Stimulated activated CD8-positive, alpha-beta memory T cell treated with anti-CD3 and anti-CD28 coated beads, Interleukin-7, amount 100 ng/mL, for 24 hours (primary cell): ENCODE measurements at places on chromosomes 6 and 20.

GRCh38 chr6:122268394-122268793 is 131.1 kb upstream of the HSF2 start:
- DNase-seq, result no peak

- DNase-seq, result no peak
Measured at GRCh38 chr6:7921046-7921445, 10.5 kb upstream of the TXNDC5 start.

DNA sequence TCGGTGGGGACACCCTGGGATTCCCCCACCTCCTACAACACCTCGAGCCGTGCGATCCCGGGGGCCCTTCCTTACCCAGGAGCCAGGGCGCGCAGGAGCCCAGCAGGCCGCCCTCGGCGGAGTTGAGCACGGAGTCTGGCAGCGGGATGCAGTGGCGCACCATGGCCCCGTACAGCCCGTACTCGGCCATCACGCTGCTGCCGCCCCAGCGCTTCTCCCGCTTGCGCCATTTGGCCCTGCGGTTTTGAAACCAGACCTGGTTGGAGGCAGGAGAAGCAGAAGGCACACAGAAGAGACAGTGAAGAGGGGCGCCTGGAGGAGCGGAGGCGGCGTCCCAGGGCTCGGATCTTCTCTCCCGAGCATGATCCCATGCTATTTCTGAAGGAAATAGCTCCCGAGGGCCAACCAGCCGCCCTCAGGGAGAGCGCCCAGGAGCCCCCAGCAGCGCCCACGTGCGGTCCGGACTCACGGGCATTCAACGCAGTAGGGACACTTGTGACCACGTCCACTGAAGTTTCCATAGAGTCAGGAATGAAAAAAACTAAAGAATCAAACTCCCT is 4.3 kb downstream of the VSX1 start:
- DNase-seq, result no peak

DNA sequence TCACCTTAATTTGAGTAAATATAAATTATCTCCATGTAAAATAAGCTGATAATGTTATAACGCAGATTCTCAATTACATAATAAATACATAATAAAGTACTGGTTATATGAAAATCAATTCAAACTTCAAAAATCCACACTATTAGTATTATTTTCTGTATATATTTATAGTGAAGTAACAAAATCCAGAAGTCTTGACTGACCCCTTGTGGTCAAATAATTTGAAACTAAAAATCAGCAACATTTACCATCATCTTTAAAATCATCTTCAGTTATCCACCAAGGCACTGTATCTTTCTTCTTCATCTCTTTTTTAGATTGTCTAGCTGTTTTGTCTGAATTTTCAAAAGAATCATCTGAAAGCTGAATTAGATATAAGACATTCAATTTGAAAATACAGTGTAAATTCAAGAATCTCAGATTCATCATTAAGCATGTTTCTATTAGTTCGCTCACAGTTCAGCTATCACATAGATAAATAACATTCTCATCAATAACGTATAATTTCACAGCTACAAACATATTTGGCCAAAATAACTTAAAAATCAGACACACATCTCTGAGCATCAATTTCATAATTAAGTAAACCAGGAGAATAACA is 6.5 kb downstream of the CEP162 start:
- no peak for DNase-seq

DNA sequence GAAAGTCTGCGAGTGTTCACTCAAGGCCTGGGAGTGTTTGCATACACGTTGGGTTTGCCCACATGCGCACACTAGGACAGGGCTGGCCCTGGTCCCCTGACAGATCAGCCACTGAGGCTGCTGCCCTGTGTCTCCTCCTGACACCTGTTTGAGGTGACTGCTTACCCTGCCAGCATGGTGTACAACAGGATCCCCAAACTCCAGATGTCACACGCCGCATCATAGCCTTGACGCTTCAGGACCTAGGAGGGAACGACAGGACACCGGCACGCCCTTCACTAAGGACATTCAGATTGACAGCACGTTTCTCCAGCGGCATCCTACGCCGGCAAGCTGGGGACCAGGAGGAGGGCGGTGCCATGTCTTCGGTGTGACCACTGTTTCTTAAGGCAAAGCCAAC is 37.0 kb upstream of the MPC1 start:
- no peak for DNase-seq

DNA sequence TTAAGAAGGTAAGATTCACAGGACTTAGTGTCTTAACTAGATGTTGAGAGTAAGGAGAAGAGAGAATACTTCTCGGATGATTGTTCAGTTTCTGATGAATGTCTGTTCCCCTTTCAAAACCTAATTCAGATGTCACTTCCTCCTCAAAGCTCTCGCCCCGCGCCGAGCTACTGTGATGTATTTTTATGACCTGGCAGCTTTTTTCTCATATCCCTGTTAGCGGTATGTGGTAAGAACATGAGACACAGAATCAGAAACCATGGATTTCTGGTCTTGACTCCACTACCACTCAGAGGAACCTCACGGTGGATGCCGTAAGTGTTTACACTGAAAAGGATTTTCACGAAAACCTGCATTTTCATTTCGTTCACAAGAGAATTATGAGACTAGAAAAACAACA is 48.4 kb downstream of the CEP43 start:
- DNase-seq, result peak; percentile 12

DNA sequence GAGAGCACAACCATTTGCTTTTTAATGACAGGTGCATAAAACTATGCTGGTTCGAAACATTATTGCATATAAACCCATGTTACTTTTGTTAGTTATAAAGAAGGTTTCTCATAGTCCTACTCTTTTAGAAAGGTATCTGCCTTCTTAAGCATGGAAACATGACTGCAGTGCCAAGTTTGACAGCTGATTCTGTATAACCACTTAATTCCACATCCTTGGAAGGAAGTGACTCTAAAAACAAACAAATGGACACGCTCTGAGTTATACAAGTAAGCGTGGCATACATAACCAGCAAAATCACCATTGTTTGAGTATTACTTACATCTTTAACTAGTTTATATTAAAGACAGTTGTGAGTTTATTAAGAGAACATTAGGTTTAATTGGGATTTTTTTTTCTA is 125.0 kb upstream of the HDGFL1 start:
- DNase-seq, result no peak

DNA sequence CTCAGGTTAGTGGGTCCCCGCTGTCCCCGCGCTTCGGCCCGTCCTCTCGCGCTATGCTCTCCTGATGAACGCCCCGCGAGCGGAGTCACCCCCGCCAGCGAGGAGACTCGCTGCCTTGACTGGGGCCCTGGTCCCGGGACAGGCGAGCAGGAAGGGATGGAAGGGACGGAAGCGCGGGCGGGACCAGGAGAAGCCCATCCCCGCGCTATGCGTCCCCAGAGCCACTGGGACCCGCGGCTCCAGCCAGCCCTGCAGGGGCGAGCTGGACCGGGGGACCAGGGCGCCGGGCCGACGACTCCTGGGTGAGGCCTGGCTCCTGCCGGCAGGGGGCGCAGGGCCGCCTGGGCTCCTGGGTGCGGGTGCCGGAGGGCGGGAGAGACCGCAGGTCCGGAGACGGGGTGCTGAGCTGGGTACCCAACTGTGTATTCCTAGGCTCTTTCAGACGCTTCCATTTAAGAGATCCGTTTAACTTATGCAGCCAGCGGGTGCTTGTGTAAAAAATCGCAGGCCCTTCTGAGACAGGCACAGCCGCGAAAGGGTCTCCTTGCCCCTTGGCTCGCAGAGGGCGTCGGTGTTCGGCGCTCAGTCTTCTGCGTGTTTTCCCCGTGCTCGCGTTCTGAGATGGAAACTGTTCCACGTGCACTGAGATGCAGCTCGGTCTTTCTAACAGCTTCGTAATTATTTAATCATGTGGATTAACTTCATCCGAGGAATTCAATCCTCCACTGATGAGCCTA is 580 bp upstream of the SYCP2 start:
- DNase-seq, result peak; percentile 61

DNA sequence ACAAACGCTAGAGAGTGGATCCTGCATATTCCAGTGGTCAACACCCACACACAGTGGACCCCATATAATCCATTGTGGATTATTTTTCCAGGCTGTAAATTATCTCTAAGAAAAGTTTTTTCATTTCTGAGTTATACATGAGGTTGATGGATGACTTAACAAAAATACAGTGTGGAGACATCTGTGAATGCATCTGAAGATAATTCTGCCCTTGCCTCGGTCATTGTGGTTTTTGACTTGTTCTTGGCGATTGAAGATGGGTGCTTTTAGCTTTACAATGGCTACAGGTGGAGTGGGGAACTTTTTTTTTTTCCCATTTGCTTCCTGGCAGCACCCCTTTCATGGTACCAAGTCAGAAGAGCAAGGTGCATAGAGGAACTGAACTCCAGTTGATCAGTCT is 242.7 kb downstream of the MYLK4 start:
- no peak for DNase-seq

DNA sequence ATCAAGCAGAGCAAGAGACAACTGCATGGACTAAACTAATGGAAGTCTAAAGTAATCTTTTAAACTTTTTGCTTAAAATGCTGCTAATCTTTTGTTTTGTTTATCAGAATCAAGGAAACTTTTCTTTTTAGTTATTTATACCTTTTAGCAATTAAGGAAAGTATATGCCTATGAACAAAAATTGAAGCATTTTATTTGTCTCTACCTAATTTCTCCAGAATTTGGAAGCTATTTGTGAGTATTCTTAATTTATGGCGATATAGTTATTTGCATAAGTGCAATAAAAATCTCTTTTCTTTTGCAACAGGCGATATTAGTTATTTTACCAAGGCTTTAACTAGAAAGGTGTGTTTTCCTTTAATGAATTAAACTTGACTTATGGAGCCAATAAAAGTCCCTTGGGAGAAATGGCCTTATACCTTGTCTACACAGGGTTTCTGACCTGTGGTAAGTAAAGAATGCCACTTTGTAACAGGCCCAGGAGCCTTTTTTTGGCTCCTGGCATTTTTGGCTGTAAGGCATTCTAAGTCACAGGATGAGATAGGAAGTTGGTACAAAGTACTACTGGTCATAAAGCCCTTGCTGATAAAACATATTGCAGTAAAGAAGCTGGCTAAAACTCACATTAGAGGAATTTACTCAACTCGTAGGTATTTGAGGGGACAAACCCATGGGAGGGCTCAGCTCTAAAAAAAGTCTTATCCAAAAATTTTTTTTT is 37.2 kb downstream of the TMEM14A start:
- no peak for DNase-seq

DNA sequence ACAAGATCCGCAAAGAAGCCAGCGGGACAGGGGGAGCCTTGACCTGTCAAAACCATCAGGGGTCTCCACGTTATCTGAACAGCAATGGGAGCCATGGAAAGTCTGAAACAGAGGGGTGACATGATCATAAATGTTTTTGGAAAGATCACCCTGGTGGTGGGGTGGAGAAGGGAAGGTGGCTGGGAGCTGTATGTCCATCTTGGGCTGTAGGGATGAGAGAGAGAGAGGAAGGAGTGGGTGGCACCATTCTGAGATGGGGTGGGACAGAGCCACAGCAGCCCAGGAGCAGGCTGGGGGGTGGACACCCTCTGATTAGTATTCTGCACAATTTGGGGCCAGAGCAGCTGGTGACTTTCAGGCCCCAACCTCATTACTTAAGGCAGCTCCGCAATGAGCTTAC is 30.1 kb downstream of the ANKRD60 start:
- no peak for DNase-seq

DNA sequence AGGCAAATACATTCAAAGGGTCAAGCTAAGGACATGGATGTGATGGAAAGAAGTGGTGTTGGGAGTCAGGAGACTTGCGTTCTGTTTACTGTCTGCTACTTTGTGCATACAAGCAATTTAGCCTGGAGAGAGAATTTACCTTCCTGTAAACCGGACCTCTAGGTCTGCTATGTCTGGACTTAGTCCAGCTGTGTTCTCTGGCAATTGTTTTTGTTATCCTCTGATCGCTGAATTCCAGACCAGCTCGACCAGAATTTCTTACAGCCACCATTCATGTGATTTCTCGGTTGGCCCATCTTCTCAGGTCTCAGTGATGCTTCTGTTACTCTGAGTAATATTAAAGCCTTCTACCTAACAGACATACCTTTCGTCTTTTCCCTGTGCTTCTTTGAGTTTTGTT is 75.2 kb downstream of the LRRC1 start:
- no peak for DNase-seq

DNA sequence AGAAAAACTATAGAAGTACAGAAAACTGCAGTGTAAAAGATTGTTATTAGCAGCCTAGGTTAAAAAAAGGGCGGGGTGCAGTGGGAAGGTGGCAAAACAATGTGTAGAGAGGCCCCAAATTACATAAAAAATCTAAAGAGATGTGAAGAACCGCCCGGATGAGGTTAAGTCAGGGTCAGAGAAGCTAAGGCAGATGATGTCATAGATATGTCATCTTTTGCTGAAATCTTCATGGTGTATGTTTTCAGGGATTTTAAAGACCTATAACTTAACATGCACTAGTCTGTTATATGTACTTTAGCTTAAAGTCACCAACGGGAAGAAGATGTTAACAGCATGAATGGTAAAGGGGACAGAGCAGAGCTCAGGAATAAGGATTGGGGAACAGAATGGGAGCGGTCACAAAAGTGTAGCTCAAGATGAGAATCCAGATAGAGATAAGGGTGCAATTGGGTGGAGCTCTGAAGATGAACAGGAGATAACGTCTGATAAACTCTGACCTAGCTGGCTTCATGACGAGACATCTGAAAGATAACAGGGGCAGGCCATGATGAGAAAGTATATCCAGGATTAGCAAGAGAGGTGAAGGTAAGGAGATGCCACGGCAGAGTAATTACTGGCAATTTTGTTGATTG is 83.4 kb downstream of the TFAP2A start:
- DNase-seq, result no peak

DNA sequence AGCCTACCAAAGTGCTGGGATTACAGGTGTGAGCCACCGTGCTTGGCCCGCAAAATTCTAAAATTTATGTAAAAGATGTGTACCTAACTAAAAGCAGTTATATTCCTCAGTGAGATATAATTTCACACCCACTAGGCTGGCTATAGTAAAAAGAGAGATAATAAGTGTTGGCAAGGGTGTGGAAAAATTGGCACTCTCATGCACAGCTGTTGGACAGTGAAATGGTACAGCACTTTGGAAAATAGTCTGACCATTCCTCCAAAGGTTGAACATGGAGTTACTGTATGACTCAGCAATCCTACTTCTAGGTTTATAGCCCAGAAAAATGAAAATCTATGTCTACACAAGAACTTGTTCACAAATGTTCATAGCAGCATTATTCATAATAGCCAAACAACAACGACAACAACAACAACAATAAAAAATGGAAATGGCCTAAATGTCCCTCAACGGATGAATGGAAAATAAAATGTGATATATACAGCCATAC is 13.9 kb downstream of the C6orf15 start:
- no peak for DNase-seq
